ENCODE measurements at places on chromosomes 12 and 14. TPM values are rescaled to one million over a fixed set of nuclear protein-coding genes. Genes with fewer than 3 reads are reported as not detected.
A peak's percentile ranks its signal among the peaks of the same experiment; 100 is the strongest.

Gene PLEK2
- 2.2 TPM for total RNA-seq

Gene MPHOSPH9
- total RNA-seq = 20.7 TPM

Gene NRL
- 1.9 TPM for total RNA-seq

Gene BIN2
- not detected for total RNA-seq

Gene RBM23
- 25.4 TPM for total RNA-seq

Gene KIF26A
- total RNA-seq = 1.1 TPM

Gene INSM2
- not detected for total RNA-seq

Gene KDM2B
- total RNA-seq = 18.1 TPM

Gene IFI27L1
- total RNA-seq = 1.5 TPM

Gene DHH
- not detected for total RNA-seq

- DNase-seq = no peak
These were observed 33.1 kb upstream of the SLCO1B3 start for GRCh38 chr12:20777420-20777819.

DNA sequence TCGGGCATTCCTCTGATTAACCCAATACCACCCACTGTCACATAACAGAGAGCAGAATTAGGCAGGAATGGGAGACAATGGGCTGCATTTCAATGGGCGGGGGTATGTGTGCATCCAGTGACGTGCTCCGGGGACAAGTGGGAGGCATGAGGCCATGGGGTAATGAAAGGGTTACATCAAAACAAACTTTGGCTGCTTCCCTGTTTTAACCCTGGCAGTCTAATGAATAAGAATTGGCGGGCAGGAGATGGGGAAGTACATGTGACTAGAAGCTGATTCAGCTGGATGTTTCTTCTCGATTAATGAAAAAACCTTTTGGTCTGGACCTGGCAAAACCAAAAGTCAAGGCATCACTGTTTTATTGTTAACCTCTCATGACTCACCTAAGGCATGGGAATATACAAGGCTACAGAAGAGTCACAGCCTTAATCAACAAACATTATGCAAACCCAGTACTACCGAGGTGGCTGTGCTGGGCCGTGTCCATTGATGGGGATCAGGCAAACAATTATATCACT is 44.2 kb downstream of the SOCS2 start:
- DNase-seq = peak; percentile 62

DNA sequence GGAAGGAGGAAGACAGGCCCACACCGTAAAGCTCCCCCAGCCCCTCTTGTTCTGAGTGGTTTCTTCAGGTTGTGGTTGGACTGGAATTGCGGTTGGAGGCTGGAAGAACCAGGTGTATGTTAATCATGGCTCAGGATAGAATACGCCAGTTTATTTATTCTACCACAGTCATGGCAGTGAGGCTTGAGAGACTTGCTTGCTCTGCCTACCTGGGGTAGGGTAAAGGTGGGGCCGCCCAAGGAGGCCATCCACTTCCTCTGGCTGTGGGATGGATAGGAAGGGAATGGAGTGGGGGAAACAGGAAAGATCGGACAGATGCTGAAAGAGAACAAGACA is 8.1 kb downstream of the SHMT2 start:
- DNase-seq = no peak

DNA sequence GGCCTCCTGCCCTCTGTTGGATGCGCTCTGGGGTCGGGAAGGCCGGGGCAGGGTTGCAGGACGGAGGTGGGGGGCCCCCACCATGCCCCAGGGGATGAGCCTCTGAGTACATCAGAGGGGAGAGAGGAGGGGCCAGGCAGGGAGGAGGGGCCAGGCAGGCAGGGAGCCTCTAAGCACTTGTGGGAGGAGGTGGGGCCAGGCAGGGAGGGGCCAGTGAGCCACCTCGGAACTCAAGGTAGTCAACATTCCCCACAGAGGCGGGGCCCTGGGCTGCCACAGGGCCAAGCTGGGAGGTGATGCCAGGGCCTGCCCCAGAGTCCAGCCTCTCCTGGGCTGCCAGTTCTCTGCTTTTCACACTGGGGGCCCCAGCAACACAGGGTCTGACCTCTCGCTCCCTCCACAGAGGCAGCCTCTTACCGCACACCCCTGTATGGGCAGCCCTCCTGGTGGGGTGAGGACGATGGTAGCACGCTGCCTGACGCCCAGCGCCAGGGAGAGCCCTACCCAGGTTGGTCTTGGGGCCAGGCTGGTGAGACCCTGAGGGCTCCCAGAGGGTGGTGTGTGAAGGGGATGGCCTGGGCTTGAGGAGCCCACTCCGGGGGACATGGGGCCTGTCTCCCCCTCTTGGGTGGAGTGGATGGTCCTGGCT is 17.4 kb downstream of the CEP170B start:
- peak; percentile 48 for DNase-seq

DNA sequence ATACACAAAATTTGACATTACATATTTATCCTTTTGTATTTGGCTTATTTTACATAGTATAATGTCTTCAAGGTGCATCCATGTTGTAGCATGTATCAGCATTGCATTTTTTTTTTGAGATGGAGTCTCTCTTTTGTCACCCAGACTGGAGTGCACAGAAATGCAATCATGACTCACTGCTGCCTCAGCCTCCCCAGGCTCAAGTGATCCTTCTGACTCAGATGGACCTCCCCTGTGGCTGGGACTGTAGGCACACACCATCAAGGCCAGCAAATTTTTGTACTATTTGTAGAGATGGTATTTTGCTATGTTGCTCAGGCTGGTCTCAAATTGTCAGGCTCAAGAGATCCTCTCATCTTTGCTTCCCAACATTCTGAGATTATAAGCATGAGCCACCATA is 214.4 kb upstream of the ALG10B start:
- no peak for DNase-seq

DNA sequence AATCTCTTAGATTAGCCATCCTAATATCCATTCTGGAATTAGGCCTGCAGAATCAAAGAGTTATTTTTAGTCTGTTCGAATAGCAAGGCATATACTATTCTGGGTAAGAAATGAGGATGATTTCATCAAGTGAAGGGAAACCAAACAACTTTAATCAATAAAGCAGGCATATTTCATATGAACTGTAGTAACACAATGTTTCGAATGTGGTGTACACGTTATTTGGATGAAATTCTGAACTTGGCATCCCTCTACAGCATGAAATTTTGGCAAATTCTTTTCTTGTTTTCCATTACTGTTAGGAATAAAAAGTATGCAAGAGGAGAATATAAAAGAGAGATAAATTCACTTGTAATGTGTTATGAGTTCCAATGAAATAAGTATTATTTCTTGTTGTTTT is 1233.3 kb upstream of the SEL1L start:
- no peak for DNase-seq

DNA sequence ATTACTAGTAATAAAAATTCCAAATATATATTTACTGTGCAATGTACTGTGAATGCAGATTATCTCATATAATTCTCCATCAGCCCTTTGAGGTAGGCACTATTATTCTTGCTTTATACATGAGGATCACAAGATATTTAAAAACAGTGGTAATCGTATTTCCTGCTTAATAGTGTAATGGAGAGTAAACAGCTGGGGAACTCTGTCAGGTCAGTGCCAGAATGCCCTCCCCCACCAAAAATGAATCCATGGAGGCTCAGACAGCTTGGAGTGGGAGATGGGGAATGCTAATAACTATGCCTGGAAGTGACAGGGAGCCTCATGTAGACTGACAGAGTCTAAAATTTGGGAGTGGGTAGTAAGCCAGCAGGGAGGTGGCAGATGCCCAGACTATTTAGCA is 153.6 kb downstream of the PAH start:
- DNase-seq = no peak

DNA sequence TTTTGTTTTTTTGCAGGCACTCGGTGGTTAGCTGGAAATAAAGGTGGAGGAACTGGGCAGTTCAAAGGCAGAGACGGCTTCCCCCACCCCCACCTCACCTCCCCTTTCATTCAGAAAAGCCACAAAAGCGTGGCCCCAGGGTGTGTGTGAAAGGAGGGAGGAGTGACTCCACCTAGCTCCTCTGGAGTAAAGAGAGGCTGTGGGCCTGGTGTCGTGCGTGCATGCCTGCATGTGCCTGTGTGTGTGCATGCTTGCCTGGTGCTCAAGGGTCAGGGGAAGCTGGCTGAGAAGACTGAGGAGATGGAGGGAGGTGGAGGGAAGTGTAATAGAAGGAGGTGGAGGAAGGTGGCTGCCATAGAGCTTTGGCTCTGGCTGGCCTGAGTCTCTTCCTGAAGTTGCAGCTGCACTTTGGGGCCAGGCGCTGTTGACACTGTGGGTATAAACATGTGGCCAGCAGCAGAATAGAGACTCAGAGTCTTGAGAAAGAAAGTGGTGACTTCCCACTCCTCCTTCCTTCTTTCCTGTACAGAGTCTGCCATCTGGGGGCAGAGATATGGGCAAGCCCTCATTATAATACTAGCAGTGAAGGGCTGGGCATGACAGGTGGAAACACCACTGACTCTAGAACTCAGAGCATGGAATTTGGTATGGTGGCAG is 36.9 kb upstream of the SINHCAF start:
- no peak for DNase-seq

- no peak for DNase-seq
These were observed 71.1 kb downstream of the USP15 start for GRCh38 chr12:62331306-62331705.

- DNase-seq = no peak
These were observed 29.1 kb upstream of the ZNF641 start for GRCh38 chr12:48379794-48380193.

GRCh38 chr14:69105326-69105725 is 47.6 kb downstream of the DCAF5 start:
- peak; percentile 33 for DNase-seq

GRCh38 chr12:62849398-62849797 is 85.6 kb downstream of the PPM1H start:
- no peak for DNase-seq

- DNase-seq = no peak
These were observed 153.9 kb downstream of the PRKCH start for GRCh38 chr14:61475316-61475715.

GRCh38 chr12:109069307-109070271 is 17.2 kb downstream of the USP30 start:
- DNase-seq = no peak

All from MG63 (cell line).